ENCODE measurements at places on chromosomes 7 and 10.

GRCh38 chr7:25087855-25088254 lies 37.2 kb downstream of the CYCS start:
- no peak for DNase-seq

DNA sequence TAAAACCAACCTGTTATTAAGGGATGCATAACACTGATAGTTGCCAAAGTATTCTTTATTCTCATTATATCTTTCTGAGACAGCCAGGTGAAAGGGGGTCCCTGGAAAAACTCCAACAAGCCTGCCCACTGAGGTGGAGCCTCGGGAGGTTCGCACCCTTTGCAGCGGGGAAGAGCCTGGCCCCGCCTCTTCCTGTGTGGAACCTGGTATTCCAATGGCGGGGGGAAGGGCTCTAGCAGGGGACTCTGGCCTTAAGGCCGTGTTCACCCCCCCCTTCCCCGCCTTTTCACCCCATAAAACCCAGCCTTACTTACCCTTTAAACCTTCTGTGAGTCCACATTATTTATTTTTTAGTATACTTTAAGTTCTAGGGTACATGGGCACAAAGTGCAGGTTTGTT lies 62.4 kb upstream of the PDK4 start:
- DNase-seq = no peak

DNA sequence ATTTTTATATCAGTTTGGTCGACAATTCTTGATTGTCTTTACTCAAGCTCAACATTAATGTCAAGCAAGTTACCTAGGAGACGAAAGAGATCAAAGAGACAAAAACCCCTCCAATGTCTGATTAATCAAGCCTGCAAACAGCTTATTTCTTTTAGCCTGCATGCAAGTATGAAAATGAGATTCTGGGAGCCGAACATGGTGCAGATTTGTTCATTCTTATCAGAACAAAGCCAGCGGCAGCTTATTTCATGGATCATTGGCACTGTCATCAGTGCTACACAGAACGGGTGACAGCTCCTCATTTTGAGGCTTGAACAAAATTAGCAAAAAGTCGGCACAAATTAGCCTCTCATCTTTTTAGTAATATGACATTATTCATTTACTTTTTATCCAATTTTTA lies 26.5 kb downstream of the FAM204A start:
- no peak for DNase-seq

GRCh38 chr10:49598986-49599385 lies 11.1 kb upstream of the SLC18A3 start:
- DNase-seq = no peak

- DNase-seq = peak; percentile 60
These were observed 16.9 kb upstream of the ZFAND2A start for GRCh38 chr7:1176891-1177373.

- DNase-seq = no peak
These were observed 87.3 kb upstream of the TOMM7 start for GRCh38 chr7:22909917-22910316.

GRCh38 chr7:35983626-35984025 lies 169.4 kb upstream of the EEPD1 start:
- DNase-seq = no peak

DNA sequence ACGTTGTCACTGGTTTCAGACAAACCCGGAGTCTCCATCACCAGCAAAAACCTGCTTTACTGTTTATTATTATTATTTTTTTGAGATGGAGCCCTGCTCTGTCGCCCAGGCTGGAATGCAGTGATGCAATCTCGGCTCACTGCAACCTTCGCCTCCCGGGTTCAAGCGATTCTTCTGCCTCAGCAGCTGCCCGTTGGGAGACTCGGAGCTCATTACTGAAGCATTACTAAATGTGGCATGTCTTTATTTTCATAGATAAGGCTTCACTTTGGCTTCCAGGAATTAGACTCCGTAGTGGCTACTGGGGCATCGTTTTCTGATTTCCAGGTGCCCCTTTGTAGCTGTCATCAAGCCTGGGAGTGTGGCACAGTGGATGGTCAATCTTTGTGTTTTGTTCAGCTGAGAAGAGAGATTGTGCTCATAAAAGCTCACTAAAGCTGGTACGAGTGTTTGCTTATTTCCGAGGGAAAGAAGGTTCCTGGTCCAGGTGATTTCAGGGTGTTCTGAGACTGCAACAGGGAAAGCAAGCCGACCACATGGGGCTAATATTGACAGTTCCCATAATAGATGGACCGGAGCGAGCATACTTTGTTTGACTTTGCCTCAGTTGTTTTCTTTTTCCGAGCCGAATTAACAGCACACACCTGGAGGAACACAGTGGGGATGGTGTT lies 163.1 kb downstream of the CAMK1D start:
- DNase-seq = no peak

DNA sequence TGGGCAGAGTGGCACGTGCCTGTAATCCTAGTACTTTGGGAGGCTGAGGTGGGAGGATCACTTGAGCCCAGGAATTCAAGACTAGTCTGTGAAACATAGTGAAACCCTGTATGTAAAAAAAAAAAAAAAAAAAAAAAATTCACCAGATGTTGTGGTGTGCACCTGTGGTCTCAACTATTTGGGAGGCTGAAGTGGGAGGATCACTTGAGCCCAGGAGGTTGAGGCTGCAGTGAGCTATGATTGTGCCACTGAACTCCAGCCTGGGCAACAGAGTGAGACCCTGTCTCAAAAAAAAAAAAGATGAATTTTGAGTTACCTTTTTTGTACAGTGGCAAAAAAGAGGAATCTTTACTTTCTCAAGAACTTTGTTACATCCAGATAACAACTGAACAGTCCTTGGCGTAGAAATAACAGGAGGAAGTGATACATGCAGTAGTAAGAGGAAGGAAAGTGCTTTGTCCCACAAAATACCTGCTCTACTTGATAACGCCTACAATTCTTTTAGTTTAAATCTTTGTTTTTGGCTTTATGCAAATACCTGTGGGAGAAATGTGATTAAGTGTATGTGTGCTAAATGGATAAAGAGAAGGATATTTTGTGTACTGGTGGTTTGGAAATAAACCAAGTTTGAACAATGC lies 29.3 kb downstream of the SPAG6 start:
- DNase-seq = no peak
